ENCODE measurements at places on chromosomes 2 and 18.

- DNase-seq: no peak
These were observed 54.6 kb upstream of the RASGRP3 start for GRCh38 chr2:33421820-33422219.

DNA sequence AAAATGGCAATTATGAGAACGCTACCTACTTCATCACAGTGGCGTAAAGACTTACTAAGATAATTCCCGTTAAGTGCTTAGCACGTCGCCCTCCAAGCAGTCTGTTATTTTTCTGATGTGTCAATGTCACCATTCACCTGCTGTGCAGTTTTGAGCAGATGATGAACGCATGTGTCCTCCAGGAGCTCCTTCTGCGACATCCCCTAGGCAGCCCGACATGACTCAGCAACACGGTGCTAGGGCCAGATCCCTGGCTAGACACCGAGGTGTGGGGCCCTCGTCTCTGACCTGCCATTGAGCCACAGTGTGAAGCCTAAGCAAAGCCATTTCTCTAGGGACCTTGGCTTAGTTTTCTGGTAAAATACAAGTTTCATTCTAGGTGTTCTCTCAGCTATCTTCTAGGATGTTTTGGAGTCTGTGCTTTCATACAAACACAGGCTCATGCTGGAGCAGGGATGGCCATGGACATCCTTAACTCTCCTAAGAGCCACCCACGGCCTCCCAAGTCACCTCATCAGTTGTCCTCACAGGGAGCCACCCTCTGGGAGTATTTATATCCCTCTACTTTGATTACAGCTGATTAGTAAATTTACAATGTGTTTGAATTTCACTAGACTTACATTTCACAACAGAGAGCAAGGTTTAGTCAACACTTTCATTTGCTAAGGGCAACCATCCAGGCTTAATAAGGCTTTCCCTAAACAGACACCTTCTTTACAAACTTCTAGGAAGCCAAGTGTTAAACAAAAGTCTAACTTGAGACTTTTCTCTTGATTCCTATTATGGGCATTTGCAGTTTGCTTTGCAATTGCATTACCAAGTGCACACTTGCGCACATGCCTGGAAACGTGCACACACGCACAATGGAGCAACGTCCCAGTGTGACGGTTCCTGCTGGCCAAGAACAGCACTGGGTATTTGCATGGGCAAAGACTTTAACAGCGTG lies 376.8 kb upstream of the ID2 start:
- no peak for DNase-seq

- DNase-seq: no peak
These were observed 20.3 kb downstream of the TGOLN2 start for GRCh38 chr2:85307527-85307897.

- DNase-seq: no peak
These were observed 112.4 kb upstream of the WDR75 start for GRCh38 chr2:189328848-189329245.

GRCh38 chr2:33084433-33084832 lies 137.7 kb downstream of the LTBP1 start:
- DNase-seq: no peak

- no peak for DNase-seq
These were observed 46.3 kb downstream of the GORASP2 start for GRCh38 chr2:170975127-170975942.

DNA sequence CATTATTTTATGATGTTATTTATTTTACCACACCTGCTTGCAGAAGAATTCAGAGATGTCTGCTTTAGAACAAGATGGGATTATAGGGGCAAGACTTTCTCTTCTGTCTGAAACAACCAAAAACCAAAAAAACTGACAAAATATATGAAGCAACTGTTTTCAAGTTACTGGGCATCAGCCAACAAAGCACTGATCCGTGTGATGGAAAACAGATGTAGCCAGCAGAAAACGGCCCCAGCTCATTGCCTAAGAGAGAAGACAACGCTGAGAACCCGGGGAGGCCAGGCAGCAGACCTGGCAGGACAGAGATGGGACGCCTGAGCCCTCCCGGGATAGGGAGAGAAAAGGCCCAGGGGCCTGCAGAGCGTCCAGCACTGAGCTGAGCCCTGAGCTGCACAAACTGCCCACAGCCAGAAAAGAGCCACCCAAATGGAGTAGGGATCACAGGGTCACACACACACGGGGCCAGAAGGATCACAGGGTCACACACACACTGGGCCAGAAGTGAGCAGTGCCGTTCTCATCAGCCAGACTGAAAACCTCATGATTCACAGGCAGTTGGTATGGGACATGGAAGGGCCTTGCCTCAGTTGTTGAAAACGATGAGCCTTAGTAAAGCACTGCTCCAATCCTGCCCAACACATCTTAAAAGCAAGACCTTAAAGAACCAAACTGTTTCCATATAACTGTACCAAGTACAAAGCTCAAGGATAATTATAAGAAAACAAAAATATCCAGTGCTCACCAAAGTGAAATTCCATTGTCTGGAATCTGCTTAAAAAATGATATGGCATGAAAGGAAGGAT lies 12.1 kb downstream of the PXDN start:
- DNase-seq: no peak

DNA sequence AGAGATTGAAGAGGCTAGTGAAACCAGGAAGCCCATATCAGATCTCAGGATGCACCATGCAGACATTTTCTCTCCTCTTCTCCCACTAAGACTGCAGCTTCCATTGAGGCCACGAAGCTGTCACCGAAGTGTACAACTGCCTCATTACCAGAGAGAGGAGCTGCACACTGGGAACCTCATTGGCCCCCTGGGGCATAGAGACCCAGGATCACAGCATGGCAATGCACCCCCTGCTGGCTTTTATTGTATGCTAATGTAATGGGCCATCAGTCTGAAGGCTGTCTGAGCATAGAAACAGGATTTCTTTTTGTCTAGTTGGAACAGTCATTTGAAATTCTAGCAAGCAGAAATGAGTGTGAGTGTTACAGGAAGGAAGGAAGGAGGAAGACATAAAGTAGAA lies 861.6 kb upstream of the CELF4 start:
- DNase-seq: no peak
